Activated CD8-positive, alpha-beta memory T cell treated with anti-CD3 and anti-CD28 coated beads for 24 hours (primary cell): ENCODE measurements at places on chromosomes 16 and 17.

GRCh38 chr17:11404431-11405276 lies 163.6 kb downstream of the SHISA6 start:
- no peak for DNase-seq

DNA sequence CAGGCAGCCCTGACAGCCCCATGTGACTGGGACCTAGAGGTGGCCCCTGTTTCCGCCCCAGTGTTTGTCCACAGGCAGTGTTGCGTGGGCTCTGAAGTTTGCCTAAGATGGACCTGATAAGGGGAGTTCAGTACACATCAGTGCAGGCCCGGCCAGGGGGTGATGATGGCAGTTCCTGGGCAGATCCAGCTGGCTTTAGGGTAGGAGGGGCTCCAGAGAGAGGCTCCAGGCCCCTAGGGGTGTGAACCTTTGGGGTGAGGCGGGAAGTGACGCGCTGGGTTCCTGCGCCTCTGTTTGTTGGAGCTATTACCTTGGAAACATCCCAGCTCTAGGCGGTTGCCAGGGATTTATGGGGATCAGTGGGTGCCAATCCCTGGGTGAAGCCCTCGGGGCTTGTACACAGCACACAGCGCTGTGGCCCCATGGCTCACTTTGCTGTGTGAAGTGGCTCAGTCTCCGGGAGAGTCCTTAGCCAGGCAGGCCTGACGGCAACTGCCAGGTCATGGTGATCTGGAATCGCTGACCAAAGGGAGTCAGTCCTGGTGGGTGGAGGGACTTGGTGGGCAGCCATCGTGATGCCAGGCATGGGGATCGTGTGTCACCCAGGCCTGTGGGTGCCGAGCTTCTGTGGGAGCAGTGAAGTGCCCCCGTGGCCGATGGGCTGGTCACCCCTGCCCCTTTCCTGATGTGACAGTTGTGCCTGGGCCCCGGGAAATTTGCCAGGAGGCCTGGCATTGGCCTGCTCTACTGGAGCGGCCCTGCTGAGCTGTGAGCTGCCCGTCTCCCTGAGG lies 146.1 kb downstream of the SEC14L1 start:
- no peak for DNase-seq

DNA sequence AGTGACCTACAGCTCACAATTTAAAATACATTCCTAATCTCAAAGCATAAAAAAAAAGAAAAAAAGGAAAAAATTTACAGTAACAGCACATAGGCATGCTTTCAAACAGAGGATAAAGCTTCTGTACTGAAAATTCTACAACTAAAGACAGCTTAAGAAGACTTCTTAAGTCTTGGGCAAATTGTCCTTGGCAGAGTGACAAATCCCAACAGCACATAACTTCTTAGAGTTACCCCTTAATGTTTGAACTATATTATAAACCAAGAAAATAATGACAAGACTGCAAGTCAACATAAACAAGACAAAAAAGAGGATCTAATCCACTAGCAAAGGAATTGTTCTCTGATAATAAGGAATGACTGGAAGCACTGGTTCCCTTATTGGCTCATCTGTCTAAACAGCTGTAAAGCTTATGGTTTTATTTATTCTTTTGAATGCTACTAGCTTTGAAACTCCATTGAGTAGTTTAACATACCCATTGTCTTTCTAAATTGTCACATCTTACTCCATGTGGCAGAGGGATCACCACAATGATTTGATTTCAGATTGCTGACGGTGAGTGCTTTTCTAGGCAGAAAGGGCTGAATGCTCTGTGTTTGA lies 1576.8 kb upstream of the GOT2 start:
- no peak for DNase-seq

DNA sequence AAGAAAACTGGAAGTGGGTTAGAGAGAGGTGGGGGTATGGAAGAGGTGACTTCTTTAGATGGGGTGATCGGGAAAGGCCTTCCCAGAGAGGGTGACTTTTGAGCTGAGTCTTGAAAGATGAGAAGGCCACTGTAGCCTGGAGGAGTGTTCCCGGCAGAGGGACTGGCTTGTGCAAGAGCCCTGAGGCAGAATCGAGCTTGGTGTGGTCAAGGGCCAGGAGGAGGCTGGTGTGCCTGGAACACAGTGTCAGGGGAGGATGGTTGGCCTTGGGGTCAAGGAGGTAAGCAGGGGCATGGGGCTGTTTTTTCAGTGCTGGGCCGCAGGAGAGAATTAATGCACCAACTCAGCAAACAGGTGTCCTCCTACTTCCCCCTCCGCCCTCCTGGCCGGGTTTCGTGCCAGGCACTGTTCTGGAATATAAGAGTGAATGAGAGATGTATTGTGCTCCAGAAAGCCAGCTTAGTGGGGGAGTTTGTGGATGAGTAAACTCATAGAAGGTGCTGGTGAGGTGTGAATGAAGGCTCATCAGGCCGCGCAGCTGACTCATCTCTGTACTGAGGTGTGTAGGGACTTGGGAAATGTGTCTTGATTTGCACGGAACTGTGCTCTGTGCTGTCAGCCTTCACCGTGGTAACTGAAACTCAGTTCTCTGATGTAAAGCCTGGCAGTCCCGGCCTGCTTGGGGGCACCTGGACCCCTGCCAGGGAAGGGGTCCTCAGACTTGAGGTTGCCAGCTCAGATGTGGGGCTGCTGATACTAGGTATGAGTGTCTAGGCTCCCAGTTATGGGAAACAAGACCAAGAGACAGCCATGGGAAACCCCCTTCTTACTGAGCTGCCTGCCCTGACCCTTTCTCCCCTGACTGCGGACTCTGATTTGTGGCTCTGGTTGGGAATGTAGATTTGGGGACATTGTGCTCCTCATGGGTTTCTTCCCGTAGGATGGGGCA lies 15.3 kb downstream of the KSR1 start:
- DNase-seq, result peak; percentile 89

- no peak for DNase-seq
Measured at GRCh38 chr17:20225162-20226115, 216.3 kb downstream of the SPECC1 start.

DNA sequence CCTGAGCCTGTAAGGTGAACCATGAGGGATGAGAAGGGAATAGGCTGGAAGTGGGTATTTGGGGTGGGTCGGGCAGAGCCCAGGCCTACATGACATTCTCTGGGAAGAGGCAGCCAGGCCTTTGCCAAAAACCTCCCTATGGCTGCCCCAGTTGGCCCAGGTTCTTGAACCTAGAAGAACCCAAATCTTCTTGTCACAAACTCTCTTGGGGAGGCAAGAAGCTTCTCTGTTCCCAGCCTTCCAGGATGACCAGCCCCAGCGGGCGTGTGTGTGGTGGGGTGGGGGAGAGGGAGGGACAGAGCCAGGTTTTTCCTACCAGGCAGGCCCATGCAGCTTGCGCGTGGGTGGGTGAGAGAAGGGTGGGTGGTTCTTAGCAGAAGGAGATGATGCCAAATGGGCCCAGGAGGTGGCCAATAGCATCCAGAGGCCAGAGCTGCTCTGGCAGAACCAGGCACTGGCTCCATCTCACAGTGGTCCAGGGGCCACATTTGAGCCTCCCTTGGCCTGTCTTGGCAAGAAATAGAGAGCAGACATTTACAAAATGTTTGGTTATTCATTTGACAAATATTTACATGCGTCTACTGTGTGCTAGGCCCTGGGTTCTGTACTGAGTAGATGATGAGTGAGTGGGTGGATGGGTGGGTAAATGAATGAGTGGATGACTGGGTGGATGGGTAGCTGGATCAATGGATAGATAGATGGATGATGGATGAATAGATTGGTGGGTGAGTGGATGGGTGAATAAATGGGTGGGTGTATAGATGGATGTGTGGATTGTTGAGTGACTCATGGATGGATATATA lies 44.3 kb upstream of the PLCG2 start:
- DNase-seq, result no peak

DNA sequence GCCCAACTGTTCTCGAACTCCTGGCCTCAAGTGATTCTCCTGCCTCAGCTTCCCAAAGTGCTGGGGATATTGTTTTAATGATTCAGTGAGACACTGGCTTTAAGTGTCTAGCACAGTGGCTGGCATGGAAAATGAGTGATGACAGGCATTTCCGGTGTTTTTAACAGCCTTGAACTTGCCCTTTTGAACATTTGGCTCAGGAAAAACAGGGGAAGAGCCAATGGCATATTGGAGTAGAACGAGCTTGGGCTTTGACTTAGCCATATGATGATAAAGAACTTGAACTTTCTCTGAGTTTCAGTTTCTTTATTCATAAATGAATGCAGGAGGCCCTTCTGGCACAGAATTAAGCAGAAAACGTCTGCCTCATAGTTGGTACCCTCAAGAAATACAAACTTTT lies 145.0 kb upstream of the HS3ST4 start:
- DNase-seq, result no peak

GRCh38 chr17:80992077-80992947 lies 671 bp downstream of the CHMP6 start:
- no peak for DNase-seq
